Upper lobe of left lung (tissue), 6 donors: ENCODE measurements at places on chromosomes 12 and 14. TPM values are rescaled to one million over a fixed set of nuclear protein-coding genes. Genes with fewer than 3 reads are reported as not detected.

RECQL gene
- 22.6 TPM for total RNA-seq

NOXRED1 gene
- 0.40 TPM for total RNA-seq

CCDC196 gene
- not detected for total RNA-seq

A2M gene
- 1,672 TPM for total RNA-seq

C12orf50 gene
- 0.11 TPM for total RNA-seq

POP5 gene
- 26.6 TPM for total RNA-seq

NKX2-1 gene
- 319 TPM for total RNA-seq

GTF2H3 gene
- total RNA-seq = 22.3 TPM

OR6C75 gene
- not detected for total RNA-seq

RIMBP2 gene
- 0.44 TPM for total RNA-seq

AMN gene
- total RNA-seq = 14.9 TPM

SLC25A21 gene
- total RNA-seq = 1.7 TPM

NEUROD4 gene
- total RNA-seq = not detected

RASSF9 gene
- total RNA-seq = 6.4 TPM

MGP gene
- total RNA-seq = 660 TPM
